GM23248 (cell line): ENCODE measurements at places on chromosomes 6 and 20.

- DNase-seq, result no peak
Observed at GRCh38 chr6:37129566-37129965, 40.4 kb upstream of the PIM1 start.

- DNase-seq, result no peak
Observed at GRCh38 chr20:7935027-7935551, 5.2 kb downstream of the HAO1 start.

GRCh38 chr6:103874575-103874974, 985.1 kb downstream of the HACE1 start:
- no peak for DNase-seq

GRCh38 chr6:90428514-90428913, 131.9 kb upstream of the BACH2 start:
- DNase-seq, result no peak

- DNase-seq, result peak; percentile 40
Observed at GRCh38 chr6:152086223-152086873, 278.9 kb downstream of the ESR1 start.

DNA sequence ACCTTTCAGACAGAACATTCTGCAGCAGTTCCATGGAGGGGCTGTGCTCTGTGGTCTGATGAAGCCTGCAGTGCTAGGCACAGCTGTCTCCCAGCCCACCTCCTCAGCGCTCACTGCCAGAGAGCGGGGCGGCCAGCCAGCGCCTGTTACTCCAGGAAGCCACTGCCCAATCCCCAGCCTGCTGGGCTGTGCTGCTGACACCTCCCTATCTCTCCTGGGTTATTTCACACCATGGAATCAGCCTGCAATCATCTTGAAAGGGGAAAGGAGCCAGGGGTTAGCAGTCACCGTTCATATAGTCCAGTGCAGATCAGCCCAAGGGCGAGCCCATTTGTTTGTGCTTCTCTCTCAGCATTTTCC, 46.3 kb upstream of the NHSL1 start:
- DNase-seq, result peak; percentile 58

DNA sequence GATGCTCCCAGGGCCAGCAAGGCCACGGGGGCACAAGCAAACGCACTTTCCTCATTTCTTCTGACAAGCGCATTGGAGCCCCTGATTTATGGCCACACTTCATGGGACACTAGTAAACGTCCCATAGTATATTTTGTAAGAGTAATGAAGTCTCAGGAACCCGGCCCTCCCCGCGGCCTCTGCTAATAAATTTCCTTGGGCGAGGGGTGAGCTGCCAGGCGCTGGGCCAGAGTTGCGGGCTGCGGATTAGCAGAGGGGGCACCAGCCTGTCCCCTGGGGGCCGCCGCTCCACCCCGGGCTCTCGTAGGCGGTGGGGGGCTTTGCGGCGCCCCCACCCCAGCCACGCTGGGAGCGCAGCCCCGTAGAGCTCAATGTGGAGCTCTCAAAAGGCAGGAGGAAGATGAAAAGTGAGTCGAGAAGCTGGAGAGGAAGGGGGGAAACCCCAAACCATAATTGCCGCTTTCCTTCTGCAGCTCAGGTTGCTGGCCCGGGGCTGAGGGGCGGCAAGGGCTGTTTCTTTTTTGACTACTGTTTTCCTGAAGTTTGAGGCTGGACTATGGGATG, 173.6 kb downstream of the CDC5L start:
- DNase-seq, result no peak

DNA sequence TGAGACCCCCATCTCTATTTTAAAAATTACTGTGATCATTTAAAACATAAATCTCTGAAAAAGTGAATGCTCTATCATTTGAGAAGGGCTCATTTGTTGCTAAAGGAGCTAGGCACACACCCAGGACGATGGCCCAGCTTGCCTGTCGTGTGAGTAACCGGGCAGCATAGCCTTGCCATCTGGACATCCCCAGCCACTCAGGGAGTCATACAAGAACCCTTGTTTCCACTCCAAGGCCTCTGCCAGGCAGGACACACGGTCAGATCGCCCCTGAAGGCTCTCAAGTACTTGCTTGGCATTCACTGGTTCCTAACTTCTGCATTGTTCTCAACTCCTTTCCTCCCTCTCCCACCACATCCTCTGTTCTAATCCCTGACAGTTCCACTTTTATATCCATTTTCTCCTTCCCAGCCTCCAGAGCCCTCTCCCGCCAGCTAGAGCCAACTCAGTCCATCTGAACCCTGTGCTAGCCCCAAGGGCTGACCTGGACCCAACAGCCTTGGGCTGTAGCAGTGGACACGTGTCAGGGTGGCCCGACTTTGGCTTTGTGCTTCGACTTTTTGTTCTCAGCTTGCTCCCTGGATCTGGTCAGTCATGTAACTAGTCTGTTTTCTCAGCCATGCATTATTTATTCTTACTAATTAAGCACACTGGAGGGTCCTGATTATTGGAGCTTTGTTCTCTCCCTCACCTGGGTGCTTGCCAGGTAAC, 15.7 kb upstream of the EZR start:
- no peak for DNase-seq

GRCh38 chr20:770691-771090, 2.4 kb upstream of the SLC52A3 start:
- DNase-seq, result no peak

DNA sequence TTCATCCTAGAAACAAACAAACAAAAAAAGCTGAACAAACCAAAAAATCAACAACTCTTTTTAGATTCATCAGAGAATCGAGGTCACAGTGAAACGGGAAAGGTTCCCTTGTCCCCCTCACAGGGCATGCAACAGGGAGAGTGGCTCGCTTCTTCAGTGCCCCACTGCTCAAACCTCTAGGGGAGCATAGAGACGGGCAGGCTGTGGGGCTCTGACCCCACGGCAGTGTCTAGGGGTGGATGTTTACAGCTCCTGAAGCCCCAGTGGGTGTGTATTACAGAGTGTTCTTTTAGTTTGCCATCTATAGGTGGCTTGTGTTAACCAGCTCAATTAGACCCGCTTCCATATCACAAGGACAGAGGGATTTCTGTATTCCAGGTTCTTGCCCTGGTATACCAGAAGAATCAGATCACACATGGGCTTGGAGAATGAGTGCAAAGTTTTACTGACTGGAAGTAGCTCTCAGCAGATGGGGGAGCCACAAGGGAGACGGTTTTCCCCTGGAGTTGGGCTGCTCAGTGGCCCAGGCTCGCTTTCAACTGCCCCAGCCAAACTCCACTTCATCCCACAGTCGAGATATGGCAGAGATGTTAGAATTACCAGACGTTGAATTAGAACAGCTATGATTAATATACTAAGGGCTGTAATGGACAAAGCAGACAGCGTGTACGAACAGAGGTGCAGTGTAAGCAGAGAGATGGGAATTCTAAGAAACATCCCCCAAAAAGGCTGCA, 192.6 kb upstream of the CST7 start:
- no peak for DNase-seq

DNA sequence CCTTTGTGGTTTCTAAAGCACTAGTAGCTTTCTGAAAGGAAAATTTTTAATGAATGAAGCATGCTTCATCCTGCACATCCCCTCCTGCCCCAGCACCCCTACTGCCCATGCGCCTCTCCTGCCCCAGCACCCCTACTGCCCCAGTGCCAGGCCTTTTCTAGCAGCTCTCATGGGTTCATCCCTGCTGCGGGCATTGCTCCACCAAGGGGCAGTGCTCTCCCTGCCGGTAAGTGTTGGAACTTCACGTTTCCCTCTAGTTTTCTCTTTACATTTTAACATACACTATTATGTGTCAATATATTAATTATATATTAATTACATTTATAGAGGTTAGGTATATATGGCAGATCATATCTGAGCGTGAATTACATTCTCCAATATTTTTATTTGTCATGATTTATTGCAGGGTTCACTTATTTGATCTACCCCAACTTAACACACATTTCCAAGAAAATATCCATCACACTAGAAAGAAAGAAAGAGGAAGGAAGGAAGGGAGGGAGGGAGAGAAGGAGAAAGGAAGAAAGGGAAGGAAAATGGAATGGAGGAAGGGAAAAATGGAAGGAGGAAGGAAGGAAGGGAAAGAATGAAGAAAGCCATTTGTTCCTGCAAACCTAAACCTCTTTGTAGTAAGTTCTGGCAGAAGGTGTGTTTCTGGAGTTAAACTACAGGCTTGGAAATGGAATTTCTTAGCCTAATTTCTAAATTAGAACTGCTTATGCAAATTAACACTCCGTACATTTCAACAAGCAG, 46.8 kb downstream of the CEP43 start:
- no peak for DNase-seq

DNA sequence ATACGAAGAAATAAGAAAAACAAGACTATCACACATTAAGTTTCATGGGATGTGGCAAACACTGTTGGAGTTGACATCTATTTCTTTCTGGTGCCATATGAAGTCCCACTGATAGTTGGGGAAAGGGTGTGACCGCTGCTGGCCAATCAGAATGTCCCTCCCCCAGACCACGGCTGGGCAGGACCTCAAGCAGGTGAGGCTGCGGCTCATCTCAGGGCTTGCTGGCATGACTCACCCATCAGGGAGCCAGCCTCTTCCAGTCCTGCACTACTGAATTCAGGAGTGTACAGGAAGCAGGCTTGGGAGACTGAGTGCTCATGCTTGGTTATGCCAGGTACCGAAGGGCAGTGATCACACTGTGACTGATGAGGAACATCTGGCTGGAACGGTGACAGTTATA, 18.9 kb downstream of the PREP start:
- DNase-seq, result no peak

DNA sequence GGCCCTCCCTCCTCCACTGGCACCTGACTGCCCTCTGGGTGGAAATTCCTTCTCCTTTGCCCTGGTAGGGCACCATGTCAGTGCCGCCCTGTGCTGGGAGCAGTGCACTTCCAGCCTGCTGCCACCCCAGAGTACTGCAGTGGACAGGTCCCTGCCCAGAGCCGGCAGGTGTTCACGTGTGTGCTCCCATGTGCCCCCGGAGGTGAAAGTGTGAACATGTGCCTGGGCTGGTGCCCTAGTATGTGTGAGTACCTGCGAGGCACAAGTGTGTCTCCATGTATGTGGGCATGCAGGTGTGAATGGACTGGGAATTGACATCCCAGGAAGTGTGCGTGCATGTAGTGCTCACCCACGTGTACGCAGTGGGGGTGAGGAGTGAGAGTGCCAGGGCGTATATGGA, 29.4 kb downstream of the SDCBP2 start:
- no peak for DNase-seq

DNA sequence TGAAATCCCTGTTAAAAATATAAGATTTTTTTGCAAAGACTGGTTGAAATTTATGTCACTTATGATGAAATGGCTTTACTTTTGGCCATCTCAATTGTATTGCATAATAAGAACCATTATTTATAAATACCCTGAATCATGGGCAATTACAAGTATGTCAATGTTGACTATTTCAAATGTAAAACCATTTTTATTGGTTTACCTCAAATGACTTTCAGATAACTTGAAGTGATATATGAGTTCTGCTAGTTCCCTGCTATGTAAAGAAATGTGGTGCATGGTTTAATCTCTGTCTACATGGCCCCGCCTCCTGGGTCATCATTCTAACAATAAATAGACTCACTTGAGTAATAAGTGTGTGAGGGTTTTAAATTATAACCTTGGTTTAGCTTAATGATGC, 275.6 kb upstream of the PREP start:
- DNase-seq, result peak; percentile 2

- peak; percentile 73 for DNase-seq
Observed at GRCh38 chr20:5696011-5696559, 54.1 kb upstream of the SHLD1 start.

DNA sequence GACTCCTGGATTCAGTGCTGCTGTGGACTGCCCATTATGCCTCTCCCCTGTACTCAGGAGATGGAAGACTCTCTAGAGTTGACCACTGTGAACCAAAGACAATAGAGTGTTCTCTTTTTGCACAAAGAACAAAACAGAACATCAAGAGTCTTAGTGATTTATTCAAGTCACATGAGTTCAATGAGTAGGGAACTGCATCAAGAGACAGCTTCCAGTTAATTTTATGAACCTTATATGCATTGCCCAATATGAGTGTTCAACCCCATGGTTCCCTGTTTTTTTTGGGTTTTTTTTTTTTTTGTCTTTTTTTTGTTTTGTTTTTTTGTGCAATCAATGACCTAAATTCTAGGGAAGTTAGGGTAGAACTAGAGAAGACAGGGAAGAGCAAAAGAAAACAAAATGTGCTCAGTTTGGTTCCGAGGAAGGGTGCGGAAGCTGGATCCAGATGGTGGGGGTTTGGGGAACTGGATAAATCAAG, 224.3 kb downstream of the MAFB start:
- DNase-seq, result no peak

- DNase-seq, result no peak
Observed at GRCh38 chr20:38392356-38392755, 42.8 kb downstream of the SNHG17 start.

DNA sequence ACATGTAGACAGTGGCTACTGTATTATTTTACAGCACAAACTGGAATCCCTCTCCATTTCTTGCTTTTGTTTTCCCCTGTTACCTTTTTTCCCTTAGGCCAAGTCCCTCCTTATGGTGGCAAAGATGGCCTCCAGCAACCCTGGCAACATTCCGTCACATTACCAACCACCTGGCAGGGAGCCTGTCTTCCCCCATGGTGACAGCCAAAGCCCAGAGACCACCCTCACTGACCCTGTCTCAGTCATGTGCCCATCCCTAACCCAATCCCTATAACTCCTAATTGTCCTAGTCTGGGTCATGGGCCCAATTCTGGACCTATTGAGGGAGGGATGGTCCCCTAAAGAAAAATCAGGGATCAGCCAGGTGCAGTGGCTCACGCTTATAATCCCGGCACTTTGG, 27.6 kb downstream of the PARD6B start:
- no peak for DNase-seq

DNA sequence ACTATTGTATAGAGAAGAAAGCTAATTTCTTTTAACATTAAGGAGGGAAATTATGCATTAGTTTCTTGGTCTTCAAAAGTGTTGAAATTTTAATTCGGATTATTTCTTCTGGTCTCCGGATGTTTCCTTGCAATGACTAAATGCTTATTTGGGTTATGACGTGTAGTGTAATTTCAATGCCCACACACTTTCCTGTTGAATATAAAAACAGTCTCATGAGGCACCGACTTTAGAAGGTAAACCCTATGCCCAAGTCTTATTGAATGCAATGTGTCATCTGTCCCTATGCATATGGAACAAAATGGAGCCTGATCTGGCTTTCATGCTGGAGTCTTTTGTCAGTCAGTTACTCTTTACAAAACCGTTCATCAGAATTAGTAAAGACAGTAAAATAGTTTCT, 17.7 kb downstream of the GJA1 start:
- DNase-seq, result no peak

GRCh38 chr6:38192011-38192410, 372.5 kb downstream of the ZFAND3 start:
- DNase-seq, result no peak
